H1 (cell line): ENCODE measurements at places on chromosomes 1 and 21.
A peak's percentile ranks its signal among the peaks of the same experiment; 100 is the strongest.

- no peak for DNase-seq
These were observed 44.5 kb downstream of the MDM4 start for GRCh38 chr1:204560590-204561150.

DNA sequence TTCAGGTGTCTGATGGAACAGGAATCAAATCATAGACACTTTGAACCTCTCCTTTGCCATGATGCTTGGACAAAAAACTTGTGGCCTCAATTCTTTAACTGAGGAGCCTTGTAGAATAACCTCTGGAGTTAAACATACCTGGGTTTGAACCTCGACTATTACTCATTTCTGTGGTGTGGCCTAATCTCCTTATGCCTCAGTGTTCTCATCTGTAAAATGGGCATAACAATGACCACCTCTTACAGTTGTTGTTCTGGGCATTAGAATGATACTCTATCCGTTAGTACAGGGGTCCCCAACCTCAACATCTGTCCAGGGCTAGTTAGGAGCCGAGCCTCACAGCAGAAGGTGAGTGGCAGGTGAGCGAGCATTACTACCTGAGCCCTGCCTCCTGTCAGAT, 137.2 kb downstream of the ROR1 start:
- no peak for DNase-seq

DNA sequence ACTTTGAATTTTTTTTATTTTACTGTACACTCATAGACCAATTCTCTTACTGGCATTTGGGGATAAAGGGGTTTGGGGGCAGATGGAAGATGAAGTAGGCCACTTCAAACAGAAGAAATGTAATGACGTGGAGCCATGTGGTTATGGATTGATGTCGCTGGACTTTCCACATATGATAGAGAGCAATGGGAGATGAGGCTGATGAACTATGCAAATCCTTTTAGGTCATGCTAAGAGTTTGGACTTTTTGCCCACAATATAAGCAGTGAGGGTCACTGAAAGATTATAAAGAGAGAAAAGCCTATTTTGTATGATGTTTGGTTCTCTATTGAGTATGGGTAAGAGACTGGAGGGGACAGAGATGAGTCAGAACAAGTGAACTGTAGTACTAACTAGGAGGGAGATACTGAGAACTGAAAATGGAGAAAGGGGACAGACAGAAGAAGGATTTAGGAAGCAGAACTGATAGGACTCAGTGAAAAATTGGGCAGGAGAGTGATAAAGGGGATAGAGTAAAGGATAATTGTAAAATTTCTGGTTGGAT, 9.2 kb downstream of the C1orf21 start:
- DNase-seq: no peak

GRCh38 chr1:118949315-118949714, 38.8 kb downstream of the TBX15 start:
- DNase-seq: no peak

- DNase-seq: no peak
These were observed 548 bp downstream of the KCNN3 start for GRCh38 chr1:154869351-154870114.

- DNase-seq: no peak
These were observed 7.7 kb upstream of the KLF17 start for GRCh38 chr1:44110916-44111315.

- no peak for DNase-seq
These were observed 18.9 kb upstream of the TUT4 start for GRCh38 chr1:52571783-52572182.

GRCh38 chr1:39204441-39205081, at the start of gene MACF1:
MACF1 (plus strand) TSS chr1:39204695; CDS start chr1:39205023, 328 bp downstream.
- DNase-seq: no peak

DNA sequence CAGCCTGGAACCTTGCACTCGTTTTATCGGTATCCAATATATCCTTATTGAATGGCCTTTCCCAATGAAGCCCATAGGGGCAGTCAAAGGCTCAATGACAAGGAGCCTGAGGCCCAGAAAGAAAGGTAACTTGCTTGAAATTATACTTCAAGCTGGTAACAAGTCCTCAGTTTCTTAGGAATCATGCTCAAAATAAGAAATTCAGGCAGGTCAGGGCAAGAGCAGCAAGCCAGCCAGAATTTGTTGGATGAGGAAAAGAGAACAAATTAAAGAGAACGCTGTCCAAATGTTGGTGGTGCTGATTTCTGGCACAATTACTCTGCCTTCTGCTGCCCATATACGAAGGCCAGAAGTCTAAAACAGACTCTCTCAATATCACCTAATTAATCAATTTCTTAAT, 77.6 kb downstream of the DDX20 start:
- no peak for DNase-seq

DNA sequence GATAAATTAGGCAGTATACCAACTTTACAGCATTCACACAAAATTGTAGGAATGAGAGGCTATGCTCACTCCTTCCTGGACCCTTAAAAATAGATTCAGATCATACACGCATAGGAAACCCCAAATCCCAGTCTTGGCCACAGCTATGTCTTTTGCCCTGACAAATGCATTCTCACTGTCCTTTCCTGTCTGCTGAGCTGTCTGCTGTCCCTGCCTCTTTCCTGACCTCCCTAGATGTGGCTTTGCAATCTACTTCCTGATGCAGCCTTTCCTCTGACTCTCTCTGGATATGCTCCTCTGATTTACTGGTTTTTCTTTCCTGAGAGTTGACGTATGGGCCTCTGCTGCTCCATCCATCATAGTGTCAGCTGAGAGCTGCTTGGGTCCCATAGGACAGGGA, 59.8 kb upstream of the SLC35F3 start:
- DNase-seq: no peak

DNA sequence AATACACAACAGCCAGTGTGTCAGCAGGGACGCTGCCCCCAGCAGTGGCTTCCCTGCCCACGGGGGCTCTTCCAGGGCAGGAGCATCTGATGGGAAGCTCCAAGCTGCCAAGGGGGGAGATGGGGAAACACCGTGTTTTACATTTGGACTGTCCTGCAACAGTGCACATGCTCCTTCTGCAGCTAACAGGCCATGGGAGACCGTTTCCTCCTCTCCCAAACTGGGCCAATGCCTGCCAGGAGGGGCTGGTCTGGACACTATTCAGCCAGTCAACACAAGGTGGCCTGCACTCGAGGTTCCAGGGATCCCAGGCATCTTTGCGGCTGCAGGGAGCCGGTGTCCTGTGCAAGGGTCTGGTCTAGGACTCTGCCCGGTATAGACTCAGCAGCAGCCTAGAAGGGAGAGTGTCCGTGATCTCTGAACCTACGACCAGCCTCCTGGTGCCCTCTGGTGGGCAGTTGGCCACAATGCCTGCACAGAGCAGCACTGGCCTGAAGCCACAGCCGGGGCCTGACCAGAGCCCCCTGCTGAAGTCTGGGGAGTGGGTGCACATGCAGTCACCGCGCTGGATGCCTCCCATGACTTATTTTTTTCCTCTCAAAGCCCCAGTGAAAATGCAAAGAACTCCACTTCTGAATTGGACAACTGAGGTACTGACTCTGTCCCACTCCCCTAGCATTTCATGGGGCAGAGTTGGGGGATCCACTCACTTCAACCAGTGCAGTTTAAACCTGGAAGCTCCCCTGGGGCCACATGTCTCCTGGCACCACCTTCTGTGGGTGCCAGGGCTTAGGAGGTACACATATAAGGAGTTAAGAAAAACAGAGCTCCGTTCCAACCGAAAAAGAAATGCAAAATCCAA, 33.3 kb downstream of the RCC2 start:
- peak; percentile 50 for DNase-seq

DNA sequence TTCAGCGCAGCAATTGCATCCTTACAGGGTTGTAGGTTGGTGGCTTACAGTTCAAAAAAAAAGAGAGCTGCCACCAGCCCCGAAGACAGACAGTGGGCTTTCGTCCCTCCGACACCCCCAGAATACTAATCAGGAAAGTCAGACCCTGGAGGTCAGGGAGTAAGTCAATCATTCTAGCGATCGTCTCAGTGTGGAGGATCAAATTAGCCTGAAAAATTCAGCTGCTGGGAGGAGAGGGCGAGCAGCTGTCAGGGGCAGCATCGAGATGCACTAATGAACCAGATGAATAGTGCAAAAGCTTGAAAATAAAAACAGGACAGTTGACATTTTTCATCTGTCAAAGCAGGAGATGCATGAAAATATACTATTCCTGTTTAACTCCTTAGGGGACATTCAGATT, 138.4 kb downstream of the NEK7 start:
- DNase-seq: no peak

- no peak for DNase-seq
These were observed 62.1 kb downstream of the DEGS1 start for GRCh38 chr1:224245188-224245587.

- DNase-seq: no peak
These were observed 42.7 kb upstream of the LIN9 start for GRCh38 chr1:226351709-226352108.

- DNase-seq: no peak
These were observed 208.9 kb upstream of the GREM2 start for GRCh38 chr1:240820816-240821215.

DNA sequence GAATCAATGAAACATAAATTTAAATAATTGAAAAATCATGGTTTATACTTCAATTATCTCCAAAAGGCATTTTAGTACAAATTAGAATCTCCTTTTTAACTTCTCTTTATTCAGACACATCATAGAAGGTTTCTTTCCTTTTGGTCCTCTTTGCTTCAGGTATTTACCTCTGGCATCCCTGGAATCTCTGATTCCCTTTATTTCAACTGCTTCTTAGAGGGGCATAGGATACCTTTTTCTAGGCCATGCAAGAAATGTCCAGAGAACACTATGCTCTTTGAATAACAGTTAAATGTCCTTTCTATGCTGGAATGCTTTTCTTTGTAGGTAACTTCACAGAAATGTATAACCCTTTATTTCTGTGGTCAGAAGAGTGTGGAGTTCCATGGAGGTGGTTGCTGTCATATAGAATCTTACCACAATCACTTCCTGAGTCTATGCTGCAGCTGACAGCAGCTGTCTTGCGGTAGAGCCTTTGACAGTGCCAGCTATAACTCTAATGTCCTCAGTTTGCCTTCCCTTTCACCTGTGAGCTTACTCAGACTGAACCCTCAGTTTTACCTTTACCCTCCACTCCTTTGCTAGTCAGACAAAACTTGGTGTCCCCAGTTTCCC, 8.6 kb downstream of the LAMC2 start:
- DNase-seq: no peak

GRCh38 chr1:33736496-33736895, 127.4 kb upstream of the HMGB4 start:
- no peak for DNase-seq
